ENCODE measurements at places on chromosomes 3 and 15.

DNA sequence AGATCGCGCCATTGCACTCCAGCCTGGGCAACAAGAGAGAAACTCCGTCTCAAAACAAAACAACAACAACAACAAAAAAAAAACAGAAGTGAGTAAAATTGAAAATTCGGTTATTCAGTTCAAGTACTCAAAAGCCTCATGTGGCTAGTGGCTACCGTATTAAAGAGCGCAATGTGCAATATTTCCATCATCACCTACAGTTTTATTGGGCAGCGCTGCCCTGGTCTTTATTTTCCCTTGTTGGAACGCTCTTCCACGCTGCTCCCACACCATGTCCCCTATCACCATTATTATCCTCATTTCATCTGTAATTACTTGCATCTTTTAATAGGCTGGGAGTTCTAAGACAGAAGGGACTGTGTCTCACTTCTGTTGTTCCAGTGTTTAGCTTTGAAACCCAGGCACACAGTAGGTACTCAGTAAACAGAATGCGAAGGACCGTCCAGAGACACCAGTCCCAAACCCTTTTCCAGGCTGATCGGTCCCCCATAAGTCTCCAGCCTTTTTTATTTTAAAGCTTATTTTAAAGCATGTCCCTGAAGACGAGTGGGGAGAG, 423 bp upstream of the HACD3 start:
- no peak for DNase-seq

DNA sequence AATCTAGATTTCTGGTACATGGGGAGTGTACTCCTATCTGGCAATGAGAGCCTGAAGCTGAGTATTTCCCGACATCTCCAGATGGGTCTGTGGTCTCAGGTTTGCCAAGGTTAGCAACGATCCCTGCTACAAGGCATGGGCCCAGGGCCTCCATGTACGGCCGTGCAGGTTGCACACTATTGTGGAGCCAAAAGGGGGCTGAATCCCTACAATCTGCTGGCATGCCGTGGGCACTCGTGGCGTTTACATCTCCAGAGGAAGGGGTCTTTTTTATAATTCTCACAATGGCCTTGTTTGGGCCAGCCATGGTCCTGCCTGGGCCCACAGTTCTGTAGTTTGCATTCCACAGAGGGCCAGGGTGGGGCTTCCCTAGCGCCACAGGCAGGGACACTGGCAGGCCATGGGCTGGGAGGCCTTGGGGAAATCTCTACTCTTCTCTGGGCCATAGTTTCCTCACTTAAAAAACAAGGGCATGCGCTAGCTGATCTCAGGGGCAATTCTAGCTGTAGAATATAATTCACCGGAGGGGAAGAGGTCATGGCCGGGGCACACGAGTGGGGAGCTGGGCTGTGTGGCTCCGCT, 68.9 kb upstream of the TLE3 start:
- DNase-seq = no peak

DNA sequence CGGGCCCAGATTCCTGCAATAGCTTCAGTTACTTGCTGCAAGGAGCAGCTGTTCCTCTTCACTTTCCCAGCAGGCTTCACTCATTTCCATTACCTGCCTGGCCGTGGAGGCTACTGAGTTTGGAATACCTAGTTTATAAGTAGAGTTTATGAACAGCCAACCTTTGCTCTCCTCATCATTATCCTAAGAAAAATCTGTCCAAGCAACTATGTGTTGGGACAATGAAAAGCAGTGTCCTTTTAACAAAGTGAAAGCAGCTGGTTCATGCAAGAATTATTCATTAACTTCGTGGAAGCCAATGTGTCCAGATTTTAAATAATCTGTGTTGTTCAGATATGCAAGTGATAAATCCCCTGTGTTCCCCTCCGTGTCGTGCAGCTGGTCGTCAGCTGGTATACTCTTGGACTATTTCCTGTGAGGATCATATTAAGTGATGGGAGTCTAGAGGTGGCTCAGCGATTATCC, 39.3 kb upstream of the SSR3 start:
- DNase-seq = no peak

GRCh38 chr3:39296197-39297077, 16.6 kb upstream of the CX3CR1 start:
- no peak for DNase-seq

DNA sequence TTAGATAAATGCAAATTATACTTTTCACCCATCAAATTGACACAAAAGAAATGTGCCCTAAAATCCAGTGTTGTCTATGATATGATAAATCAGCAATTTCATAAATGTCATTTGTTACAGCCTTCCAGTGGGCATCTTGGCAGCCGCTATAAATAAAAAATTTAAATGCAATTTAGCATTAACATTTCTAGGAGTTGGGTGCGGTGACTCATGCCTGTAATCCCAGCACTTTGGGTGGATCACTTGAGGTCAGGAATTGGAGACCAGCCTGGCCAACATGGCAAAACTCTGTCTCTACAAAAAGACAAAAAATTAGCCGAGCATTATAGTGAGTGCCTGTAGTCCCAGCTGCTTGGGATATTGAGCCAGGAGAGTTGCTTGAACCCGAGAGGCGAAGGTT, 65.9 kb upstream of the POMGNT2 start:
- DNase-seq = no peak

- DNase-seq = no peak
Observed at GRCh38 chr3:119585856-119586570, 6.7 kb downstream of the ADPRH start.

DNA sequence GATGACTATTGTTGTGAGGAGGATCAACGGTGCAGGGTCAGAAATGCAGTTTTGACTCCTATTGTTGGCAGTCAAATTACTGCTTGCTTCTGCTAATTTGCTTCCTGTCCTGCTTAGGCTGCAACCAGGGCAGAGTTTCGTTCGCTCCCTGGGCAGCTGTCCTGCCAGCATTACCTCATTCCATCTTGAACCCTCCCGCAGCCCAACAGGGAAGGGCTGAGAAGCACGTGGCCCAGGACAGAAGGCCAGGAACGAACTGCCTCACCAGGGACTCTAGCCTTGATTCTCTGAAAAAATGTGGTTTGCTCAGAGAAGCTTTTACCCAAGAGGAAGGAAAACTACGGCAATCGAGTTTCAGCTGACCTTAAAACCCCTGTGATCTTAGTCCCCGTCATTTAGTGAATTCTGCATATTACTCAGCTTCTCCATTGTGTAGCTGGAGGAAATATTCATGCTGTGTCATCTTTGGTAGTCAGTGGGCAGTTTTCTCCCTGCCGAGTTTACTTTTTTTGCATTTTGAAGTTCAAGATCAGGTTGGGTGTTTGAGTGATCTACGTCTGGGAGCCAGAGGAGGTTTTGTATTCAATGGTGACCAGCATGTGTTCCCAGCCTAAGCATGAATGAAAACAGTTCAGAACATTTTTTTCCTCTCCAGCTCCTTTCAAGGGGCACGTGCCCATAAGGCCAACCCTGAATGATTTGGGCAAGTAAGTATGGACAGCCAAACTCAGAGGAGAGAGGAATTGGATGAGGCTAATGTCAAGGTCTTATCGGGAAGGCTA, 23.0 kb downstream of the TLNRD1 start:
- no peak for DNase-seq

- DNase-seq = no peak
Observed at GRCh38 chr3:48678056-48678455, 7.7 kb downstream of the NCKIPSD start.

GRCh38 chr15:48250640-48251076, 44.6 kb downstream of the SLC12A1 start:
- DNase-seq = peak; percentile 66

- DNase-seq = no peak
Observed at GRCh38 chr3:194935632-194936470, 250.2 kb downstream of the FAM43A start.

DNA sequence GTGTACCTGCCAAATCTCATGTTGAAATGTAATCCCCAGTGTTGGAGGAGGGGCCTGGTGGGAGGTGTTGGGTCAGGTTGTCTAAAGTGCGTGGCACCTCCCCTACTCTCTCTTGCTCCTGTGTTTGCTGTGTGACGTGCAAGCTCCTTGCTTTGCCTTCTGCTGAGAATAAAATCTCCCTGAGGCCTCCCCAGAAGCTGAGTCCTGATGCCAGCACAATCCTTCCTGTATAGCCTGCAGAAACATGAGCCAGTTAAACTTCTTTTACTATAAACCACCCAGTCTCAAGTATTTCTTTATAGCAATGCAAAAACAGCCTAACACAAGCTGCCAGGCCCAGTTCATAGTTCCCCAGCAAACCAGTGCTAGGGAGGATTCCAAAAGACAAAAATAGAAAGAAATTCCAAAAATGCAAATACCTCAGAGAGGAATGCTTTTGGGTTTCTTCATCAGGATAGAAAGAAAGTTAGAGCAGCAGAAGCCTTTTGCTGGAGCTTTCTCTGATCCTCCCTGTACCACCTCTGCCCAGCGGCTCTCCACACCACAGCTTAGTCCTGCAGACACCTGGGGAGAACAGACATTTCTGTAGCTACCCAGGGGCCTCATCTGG, 25.9 kb upstream of the CDV3 start:
- no peak for DNase-seq

DNA sequence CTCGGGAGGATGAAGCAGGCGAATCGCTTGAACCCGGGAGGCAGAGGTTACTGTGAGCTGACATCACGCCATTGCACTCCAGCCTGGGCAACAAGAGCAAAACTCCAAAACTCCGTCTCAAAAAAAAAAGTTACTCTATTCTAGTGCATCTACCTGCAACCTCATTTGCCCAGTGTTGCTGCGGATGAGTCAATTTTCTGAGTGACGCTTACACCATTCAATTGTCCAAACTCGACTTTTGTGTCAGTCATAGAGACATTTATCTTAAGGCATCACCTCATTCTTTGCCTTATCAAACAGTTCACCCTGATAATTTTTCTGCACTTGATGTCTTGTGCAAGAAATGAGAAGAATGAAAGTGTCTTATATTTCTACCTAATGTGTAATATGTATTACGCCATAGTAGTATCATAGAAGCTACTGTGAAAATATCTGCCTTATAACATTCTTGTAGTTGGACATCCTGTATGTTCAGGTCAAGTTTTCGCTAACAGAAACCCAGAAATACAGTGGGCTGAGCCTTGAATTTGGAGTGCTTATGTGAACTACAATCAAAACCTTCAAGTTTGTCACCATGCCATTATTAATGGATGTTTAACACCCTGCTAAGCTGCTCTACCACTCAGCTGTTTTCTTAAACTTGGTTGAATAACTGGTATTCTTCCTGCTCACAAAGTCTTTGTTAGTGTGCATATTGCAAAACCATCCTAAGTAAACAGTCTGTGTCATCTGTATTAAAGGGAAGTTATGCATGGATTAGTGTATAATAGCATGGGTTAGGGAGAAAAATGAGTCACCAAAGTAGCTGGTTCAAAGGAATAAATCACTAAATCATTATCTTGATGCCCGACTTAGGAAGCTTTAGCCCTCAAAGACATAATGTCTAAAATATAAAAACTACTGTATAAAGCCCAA, 531.0 kb upstream of the NR2F2 start:
- DNase-seq = no peak

- no peak for DNase-seq
Observed at GRCh38 chr3:29333576-29333975, 52.7 kb downstream of the RBMS3 start.

GRCh38 chr3:124599779-124600693, 130.2 kb upstream of the UMPS start:
- DNase-seq = no peak

DNA sequence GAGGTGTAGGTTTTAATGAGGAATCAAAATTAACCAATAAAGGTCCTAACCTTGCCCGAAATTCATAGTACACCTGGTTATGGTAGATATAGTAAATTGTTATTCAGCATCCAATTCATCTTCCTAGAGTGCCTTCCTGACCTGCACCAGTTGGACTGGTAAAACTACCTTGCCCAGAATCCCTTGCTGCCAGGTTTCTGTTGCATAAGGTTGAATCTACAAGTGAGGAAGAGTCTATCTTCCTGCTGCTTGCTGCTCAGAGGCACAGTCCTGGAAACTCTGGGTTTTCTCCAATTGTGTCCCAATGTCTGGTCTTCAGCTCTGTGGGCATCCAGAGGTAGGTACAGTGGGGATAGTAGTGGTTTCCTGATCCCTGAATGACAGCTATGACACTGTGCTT, 17.3 kb downstream of the CCDC54 start:
- DNase-seq = no peak

GRCh38 chr3:24428481-24428880, 66.2 kb downstream of the THRB start:
- no peak for DNase-seq

DNA sequence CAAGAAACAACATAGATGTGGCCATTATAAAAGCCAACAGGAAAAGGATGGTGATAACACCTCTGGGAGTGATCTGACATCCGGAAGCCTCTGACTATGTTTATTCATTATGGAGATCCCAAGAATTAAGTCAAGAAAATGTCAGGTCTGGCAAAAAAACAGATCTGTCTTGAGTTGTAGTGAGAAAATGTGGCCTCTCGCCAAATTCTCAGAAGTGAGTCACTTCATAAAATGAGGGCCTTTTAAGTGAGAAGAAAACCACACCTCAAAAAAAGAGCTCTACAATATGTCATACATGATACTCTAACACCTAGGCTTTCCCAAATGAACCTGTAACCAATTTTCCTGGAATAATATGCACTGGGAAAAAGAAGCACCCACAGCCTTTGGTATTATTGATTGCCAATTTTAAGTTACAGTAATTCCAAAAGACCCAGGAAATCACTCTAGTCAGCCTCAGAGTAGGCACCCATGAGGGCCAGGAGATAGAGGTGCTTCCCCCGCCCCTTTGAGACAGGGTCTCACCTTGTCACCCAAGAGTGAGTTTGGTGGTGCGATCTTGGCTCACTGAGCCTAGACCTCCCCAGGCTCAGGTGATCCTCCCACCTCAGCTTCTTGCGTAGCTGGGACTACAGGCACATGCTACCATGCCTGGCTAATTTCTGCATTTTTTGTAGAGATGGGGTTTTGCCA, 38.0 kb downstream of the CCR3 start:
- no peak for DNase-seq

DNA sequence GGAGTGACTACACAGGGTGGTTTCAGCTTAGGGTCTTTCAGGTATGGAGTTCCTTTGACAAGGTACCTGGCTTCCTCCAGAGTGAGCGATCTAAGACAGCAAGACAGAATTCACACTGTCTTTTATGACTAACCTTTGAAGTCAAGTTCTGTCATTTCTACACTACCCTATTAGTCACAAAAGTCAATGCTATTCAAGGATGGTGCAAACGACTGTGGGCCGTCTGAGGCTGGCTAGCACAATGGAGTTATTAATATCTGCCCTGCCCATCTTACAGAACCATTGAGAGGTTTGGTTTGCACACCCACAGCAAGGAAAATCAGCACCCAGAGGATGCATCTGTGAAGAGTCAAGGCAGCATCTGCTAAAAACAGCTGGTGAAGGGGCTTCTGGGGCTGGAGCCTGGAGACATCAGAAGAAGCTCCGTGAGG, 62.9 kb upstream of the XCR1 start:
- DNase-seq = no peak

DNA sequence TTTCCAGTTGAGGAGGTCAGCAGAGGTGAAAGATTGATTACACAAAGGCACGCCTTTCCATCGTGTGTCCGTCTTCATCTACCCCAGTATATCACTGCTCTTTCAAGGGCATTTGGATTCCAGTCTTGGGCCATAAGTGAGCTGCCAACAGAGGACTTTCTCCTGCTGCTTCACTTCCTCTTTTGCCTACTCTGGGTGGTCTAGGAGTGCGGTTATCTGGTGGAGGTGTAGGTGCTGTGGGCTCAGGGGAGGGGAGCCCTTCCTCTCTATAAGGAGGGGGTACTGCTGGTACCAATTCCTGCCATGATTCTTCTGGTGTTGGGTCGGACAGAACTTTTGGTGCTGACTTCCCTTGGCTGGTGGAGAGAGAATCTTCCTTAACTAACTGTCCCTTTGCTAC, 83.1 kb upstream of the VEPH1 start:
- DNase-seq = no peak

- no peak for DNase-seq
Observed at GRCh38 chr3:17820704-17821103, 78.3 kb upstream of the TBC1D5 start.

GRCh38 chr15:42863572-42864239, 56.9 kb downstream of the TTBK2 start:
- DNase-seq = no peak

Data from COR-L47 (cell line).